ENCODE measurements at places on chromosomes 16 and 17.

GRCh38 chr17:75365009-75365930, 40.2 kb downstream of the GRB2 start:
- DNase-seq = no peak

DNA sequence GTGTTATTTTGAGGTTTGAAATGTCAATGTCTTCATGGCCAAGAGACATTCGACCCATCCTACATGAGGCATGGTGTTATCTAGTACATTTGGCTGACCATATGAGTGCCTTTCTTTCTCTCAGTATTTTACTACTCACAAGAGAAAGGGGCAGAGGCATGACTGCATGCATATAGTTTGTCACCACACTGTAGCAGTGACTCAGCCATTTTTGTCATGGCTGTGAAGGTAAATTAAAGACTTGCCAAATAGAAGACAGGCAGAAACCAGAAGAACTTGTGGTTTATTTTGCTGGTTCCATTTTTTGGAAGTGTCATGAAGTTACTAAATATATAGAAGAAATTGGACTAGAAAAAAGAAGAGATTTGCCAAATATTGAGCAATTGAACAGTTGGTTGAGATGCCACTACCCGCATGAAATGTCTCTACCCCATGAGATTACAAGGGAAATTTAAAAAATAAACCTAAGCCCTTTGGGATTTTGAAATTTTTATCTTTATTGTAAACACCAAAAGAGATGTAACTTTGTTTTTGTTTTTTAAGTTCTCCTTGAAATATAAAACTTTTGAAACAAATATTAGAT, 170.3 kb downstream of the CHD9 start:
- no peak for DNase-seq

GRCh38 chr17:48715496-48716399, 6.6 kb downstream of the PRAC1 start:
- DNase-seq = no peak

DNA sequence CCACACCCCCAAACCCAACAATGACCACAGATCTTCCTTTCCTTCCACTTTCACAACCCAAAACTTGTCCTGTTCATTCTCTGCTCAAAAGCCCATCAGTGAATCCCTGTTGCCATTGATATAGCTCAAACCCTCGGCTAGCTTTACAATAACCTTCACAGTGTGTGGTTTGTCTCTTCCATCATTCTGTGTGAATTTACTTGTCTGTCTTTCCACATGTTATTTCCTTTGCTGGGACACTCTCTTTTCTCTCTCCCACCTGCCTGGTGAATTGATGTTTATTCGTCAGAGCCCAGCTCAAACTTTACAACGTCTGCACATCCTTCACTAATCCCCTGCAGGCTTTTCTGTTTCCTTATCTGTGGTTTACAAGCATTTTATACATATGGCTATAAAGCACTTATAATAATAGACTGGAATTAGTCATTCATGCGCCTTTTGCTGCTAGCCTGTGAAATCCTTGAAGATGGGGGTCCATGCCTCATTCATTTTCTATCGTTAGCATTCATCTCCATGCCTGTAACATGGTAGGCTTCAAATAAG, 114.4 kb downstream of the CDH13 start:
- peak; percentile 56 for DNase-seq

- DNase-seq = no peak
These were observed 14.0 kb upstream of the RBFOX1 start for GRCh38 chr16:7318686-7319085.

- DNase-seq = no peak
These were observed 68.0 kb upstream of the SIAH1 start for GRCh38 chr16:48452991-48453760.

- no peak for DNase-seq
These were observed 21.2 kb downstream of the CLEC16A start for GRCh38 chr16:10965440-10966061.

GRCh38 chr17:70661342-70662222, 492.2 kb downstream of the KCNJ2 start:
- DNase-seq = peak; percentile 69

DNA sequence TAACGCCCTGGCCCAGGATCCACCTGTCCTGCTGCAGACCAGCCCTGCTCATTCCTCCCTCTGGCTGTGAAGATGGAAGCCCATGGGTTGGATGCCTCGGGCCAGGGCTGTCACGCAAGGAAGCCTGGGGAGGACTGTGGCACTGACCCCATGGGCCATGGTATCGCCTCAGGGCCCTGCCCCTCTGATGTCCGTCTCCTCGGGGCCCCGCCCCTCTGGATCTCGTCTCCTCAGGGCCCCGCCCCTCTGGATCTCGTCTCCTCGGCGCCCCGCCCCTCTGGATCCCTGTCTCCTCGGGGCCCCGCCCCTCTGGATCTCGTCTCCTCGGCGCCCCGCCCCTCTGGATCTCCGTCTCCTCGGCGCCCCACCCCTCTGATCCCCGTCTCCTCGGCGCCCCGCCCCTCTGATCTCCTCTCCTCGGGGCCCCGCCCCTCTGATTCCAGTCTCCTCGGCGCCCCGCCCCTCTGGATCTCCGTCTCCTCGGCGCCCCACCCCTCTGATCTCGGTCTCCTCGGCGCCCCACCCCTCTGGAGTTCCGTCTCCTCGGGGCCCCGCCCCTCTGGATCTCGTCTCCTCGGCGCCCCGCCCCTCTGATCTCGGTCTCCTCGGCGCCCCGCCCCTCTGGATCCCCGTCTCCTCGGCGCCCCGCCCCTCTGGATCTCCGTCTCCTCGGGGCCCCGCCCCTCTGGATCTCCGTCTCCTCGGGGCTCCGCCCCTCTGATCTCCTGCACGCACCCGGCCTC, 24.0 kb downstream of the METRNL start:
- no peak for DNase-seq

DNA sequence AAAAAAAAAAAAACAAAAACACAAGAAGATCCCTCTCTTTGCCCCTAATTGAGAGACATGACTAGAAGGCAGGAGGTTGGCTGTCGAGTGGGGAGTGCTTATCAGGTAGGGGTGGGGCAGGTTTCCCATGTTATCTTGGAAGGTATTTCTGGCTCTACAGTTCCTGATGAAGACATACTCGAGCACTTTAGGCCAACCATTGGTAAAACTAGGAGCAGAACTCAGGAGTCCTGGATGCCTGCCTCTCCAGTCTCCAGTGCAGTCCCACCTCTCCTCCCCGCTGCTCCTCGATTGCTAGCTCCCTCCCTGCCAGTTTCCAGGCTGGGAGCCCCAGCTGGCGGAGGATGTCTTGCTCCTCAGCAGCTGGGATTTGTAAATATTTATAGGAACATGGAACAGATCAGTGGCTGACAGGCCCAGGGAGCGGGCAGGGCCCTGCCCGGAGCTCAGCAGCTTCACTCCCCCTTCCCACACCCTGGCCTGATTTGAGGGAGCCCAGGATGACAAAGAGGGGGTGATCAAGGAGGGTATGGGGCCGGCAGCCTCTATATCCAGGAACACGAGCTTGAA, 11.4 kb upstream of the C1QL1 start:
- no peak for DNase-seq

- no peak for DNase-seq
These were observed at the start of gene NOD2 for GRCh38 chr16:50692999-50693781. Gene NOD2 (plus strand): TSS chr16:50693606. CDS start chr16:50699496, 5,890 bp downstream.

DNA sequence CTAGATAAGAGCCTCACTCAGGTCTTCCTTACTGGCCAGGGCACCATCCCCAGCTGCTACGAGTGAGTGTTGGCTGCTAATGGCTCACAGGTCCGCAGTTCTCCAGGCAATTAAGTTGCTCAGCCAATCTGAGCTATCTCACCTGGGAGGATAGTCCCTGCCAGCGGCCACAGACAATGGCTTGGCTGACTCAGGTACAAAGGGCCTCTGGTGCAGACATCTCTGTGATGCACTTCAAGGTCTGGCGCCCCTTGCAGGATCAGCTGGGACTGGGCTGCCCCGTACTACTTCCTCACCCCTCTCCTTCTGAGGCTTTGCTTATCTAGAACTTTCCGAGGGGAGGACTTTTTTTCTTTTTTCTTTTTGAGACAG, 49.2 kb upstream of the EMP2 start:
- no peak for DNase-seq

- DNase-seq = peak; percentile 23
These were observed 11.9 kb downstream of the SBK1 start for GRCh38 chr16:28304214-28304613.

- DNase-seq = no peak
These were observed at the start of gene KRTAP3-3 for GRCh38 chr17:40993839-40994238. Gene KRTAP3-3 (minus strand): TSS chr17:40994164. CDS start chr17:40994097, 67 bp downstream.

- DNase-seq = no peak
These were observed 24.9 kb upstream of the RHBDL3 start for GRCh38 chr17:32240750-32241149.

GRCh38 chr16:85522842-85523601, 90.1 kb upstream of the GSE1 start:
- DNase-seq = peak; percentile 40

DNA sequence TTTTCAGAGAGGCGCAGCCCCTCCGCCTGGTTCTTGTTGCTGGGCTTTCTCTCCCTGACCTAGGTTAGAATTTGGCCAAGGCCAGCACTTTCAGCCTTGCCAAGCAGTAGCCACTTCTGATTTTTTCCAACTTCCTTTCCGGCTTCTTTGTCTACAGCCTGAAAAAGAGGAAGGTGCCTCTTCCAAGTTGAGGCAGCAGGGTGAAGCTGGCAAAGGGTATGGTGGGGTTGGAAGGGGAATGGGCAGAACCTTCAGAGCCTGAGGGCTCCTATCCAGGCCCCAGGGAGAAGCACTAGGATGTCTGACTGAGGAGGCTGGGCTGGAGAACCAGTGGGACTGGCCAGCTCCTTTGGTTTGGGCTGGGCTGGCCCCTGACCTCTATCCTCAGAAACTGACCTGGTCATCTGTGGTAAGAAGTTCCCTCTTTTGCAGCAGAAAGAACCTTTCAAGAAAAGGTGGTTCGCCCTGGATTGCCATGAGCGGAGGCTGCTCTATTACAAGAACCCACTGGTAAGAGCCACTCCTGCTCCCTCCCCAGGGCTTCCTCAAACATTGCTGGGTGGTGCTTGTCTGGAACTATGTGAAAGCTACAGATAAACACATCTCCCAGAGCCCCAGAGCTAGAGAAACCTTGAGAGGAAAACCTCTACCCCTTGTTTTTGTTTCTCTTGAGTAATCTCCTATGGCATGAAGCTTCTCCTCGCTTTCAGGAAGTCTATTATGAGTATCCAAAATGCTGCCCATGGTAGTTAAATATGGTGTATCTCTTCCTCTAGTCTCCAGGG, 16.6 kb upstream of the RNF135 start:
- no peak for DNase-seq

- DNase-seq = no peak
These were observed 36.7 kb downstream of the SMG6 start for GRCh38 chr17:2266865-2267228.

GRCh38 chr17:12523244-12523643, 142.4 kb upstream of the MYOCD start:
- no peak for DNase-seq

DNA sequence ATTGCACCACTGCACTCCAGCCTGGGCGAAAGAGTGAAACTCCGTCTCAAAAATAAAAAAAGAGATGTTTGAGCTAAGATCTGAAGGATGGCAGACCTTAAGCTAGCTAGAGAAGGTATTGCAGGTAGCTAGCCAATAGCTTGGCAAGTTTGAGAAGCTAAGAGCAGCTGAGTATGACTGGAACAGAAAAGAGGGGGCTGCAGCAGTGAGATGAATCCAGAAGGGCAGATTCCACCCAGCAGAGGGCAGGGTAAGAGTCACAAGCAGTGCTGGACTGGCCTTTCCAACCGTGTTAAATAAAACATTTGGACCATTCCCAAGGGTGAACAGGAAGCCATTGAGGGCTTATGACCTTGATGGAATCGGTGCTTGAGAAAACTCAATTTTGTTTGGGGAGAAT, 5.7 kb upstream of the PHAF1 start:
- peak; percentile 37 for DNase-seq

DNA sequence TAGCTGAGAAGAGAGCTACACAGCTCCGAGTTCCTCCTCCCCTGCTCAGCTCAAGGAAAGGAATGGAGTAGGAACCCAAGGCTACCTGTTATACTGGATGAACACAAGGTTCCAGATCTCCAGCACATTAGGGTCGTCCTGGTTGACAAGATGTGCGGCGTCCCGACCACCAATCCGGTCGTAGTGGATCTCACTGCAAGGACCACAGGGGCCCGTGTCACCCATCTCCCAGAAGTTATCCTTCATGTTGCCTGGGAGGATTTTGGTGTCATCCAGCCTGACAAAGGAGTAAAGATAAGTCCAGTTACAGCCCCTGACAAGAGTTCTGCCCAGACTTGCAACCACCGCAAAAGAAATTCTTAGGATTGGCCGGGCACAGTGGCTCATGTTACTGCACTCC, 17.6 kb downstream of the AARS1 start:
- no peak for DNase-seq

DNA sequence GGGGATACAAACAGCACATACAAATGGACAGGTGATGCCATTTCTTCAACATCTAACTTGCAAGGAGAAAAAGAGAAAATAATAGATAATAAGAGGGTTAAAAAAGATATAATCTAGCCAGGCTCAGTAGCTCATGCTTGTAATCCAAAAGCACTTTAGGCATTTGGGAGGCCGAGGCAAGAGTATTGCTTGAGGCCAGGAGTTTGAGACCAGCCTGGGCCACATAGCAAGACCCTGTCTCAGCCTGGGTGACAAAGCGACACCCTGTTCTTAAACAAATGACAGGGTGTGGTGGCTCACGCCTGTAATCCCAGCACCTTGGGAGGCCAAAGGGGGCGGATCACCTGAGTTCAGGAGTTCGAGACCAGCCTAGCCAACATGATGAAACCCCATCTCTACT, 19.3 kb downstream of the C16orf87 start:
- DNase-seq = no peak

GRCh38 chr17:42276609-42277341, 584 bp upstream of the STAT5B start:
- peak; percentile 83 for DNase-seq

- no peak for DNase-seq
These were observed 166.2 kb upstream of the ASIC2 start for GRCh38 chr17:33459078-33459940.

Data from astrocyte of the spinal cord (primary cell).